ENCODE measurements at places on chromosomes 1 and 21.

- no peak for DNase-seq
These were observed 600.8 kb upstream of the CXADR start for GRCh38 chr21:16912075-16912474.

DNA sequence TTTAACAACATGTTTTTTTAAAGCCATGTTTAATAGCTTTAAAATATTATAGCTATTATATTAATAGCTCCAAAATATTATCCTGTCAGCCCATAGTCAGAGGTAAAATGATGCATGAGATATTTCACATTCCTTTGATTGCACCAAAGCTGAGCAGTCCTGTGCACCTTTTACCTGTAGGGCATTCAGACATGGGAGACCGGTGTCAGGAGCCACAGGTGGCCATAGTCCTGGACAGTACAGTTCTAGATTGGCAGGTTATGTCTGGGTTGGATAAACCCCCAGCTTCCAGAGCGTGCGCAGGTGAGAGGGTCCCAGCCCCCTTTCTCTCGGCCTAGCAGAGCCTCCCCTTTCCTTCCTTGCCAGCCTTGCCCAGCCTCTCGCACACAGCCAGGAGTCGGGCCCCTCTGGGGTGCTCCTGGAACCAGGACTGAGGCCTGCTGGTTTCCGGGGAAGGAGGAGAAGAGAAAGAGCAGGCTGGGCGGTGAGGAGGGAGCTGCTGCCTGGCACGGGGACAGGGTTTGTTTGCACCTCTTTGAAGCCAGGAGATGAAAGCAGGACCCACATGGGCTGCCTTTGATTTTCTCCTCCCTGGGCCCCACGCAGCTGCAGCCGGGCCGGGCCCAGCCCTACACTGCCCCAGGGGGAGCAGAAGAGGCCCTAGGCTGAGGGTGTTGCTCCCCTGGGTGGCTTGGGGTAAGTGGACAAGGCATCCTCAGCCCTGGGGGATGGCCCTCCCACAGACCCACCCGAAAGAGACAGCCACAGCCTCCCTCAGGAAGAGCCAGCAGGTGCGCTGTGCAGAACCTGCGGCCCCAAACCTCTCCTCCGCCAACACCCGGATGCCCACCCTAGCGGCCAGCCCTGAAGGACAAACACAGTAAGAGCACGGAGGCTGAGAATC, 75.2 kb upstream of the TARDBP start:
- DNase-seq, result peak; percentile 43

GRCh38 chr21:14072761-14073535, 137.8 kb downstream of the LIPI start:
- DNase-seq, result no peak

DNA sequence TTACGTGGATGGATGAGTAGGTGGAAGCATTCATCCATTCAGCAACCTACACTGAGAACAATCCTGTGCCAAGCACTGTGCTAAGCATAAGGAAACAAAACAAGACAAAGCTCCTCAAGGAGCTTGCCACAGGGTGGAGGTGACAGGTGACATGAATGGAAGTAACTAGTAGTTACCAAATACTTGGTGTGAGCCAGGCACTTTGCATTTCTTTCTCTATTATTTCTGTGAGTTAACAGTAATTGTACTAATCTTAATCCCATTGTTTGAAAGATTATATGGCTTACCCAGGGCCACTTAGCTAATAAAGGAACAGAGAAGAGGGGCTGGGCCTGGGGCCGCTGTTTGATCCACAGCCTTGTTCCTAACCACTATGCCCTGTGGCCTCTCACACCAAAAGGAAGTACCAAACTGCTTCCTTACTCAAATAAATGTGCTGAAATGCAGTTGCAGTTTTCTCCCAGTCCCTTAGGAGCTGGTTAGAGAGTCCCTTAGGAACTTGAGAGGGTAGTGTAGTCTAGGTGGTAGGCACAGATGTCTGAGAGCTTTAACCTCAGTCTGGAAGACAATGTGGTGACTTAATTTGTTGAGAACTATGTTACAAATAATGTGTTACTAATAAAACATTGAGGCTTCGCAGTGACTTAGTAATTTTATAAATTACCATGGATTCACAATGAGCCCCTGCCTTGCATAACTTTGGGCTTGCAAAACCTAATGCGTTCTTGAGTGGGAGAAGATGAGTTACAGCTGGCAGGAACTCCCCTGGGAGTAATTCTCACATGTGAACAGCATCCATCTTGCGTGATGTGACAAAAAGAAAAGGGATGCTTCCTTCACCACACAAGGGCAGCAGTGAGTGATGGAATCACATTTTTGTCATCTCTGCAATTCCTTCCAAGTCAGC, 69.8 kb downstream of the MPZL1 start:
- DNase-seq, result no peak

GRCh38 chr1:97646071-97646470, 274.8 kb downstream of the DPYD start:
- DNase-seq, result no peak

DNA sequence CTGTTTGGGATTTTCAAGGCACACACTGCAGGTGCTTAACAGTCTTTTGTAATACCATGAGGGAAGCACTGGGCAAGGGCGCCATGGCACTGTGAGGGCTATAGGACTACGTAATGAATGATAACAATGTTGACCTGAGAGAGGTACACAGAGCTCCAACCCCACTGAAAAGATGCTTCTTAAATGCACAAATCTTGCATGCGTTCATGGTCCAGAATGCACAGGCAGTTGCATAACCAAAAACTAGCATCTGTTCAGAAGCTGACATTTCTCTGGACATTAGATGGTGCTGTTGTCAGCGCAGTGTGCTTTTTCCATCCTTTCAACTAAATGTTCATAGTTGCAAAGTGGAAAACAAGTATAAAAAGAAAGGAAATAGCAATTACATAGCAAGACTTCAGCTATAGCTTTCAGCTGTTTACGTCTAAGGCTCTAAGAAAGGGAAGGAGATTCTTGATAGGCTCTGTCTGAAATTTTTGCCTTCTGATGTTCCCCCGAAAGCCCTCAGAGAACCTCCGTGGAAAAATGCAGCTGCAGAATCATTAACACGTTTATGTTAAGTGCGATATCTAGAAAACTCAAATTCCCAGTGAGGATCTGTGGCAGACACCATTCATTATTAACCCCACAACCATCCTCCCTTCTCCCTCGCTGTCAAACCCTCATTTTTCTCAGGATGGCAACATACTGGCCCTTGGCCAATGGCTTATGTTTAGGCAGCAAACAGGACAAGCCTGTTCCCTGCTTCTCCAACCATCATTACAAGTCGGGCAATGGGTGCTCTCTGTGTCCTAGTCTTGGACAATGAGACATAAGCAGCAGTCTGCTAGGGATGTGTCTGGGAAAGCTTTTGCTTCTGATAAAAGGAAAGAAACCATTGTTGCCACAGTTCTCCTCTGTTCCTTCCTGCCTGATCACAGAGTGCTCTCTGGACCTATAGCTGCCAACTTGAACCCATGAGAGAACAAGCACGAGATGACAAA, 8.2 kb upstream of the TARBP1 start:
- no peak for DNase-seq

- no peak for DNase-seq
These were observed 213.8 kb upstream of the TMEM51 start for GRCh38 chr1:14939527-14940284.

GRCh38 chr1:172720339-172720738, 61.4 kb downstream of the FASLG start:
- DNase-seq, result no peak

GRCh38 chr1:11518016-11518701, 39.2 kb downstream of the DISP3 start:
- DNase-seq, result no peak

- no peak for DNase-seq
These were observed 15.5 kb downstream of the FYB2 start for GRCh38 chr1:56803561-56804156.

- DNase-seq, result no peak
These were observed 47.1 kb upstream of the OLIG2 start for GRCh38 chr21:32978331-32979270.

DNA sequence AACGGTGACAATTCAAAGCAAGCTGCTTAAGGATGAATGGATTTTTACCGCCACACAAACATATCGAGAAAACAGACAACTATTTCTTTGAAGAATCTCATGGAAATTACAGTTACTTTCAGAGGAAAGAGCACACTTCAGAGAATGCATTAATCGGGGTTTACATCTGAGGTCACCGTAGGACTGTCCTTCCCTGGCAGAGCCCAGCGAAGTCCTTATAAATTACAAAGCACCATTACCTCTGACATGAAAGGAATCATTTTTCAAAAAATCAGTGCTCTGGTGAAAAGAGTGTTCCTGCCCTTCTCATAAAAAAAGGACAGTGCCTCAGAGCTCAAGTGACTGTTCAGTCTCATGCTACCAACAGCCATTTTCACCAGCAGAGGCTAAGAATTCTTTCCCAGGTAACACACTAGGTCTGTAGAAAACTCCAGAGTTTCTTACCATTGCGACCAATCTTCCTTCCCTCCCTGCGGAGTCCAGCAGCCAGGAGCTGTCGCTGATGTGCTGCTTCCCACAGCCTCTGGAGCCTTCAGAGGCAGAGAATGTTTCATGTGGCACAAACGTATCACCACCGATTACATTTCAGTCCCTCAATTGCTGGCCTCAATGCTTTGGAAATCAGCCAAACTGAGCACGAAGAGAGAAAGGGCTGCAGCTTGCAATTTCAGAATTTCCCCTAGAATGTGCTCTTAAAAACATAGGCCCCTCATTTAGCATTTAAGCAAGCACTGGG, 75.4 kb downstream of the PLD5 start:
- DNase-seq, result peak; percentile 35

DNA sequence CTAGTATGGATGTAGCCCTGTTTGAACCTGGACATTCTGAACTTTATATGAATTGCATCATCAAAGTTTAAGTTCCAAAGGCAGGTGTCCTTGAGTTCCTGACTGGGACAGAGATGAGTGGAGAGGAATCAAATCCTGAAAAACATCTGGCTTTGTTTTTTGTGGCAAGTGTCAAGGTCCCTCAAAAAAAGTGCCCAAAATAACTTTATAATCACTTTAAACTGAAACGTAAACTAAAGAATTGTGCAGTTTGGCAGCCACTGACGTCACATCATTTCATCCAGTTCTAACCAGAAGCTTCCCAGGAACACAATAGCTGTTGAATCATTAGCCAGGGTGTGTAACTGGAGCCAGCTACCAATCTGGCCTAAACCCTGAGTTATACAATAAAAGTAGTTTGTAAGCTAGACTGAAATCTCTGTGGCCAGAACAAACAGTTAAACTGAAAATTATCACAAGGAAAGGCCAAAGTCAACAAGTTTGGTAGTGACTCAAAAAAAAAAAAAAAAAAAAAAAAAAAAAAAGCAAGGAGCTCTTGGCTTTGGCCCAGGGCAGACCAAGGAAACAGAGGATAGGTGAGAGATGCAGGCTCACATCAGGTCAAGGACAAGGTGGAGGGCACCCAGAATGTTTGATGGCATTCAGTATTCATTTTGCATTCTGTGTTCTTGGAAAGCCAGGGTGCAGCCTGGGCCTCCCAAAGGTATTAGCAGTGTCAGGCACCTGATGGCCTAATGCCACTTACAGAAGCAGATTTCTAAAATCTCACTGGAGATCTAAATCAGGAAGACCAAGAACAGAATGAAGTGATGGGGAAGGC, 74.3 kb downstream of the TNFSF18 start:
- DNase-seq, result no peak

DNA sequence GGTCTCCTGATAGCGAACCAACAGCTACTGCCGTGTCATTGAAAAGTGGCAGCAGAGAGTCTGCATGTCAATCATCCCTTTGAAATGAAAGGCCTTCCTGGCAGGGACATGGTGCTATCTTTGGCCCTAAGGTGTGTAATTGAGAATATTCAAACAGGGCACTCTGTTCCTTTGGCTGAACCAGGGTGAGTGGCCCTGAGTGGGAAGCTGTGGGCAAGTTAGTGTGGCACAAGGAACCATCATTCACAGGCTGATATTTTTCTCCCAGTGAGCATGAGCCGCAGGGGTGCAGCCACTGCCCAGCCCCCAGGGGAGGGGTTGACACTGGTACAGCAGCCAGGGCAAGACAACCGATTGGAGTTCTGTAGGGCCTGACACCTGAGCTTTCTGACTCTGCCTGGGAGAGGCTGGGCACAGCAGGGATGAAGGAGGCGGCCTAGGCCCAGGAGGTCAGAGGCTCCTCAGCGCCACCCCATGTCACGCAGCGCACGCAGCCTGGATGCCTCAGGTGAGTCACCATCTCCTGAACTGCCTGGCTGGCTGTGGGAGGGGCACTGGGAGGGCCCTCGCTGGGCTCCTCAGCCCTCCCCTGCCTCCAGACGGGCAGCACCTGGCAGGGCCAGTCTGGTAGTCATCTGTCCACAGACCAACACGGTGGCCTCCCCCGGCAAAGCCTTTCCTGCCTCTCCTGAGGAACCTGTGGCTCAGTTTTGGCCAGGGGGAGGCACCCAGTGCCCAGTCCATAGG, 13.2 kb downstream of the QSOX1 start:
- DNase-seq, result no peak

GRCh38 chr1:54818461-54819194, 17.5 kb upstream of the TTC22 start:
- DNase-seq, result no peak

DNA sequence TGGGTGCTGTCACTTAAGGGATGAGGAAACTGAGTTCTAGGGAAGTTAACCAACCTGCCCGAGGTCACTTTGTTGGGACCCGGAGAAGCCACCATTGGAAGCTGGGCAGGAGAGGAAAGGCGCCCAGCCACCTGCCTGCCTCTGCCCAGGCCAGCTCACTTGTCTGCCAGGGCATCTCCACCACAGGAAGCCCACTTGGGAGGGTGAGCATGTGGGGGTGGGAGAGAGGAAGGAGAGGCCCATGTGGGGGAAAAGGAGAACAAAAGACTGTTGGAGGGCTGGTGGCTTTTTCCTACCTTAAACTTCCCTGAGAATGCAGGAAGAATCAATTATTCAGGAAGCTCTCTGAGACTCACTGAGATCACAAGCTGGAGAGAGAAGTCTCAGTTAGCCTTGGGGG, 43.8 kb upstream of the SELENON start:
- no peak for DNase-seq

- DNase-seq, result no peak
These were observed 19.3 kb upstream of the POFUT2 start for GRCh38 chr21:45306832-45307571.

DNA sequence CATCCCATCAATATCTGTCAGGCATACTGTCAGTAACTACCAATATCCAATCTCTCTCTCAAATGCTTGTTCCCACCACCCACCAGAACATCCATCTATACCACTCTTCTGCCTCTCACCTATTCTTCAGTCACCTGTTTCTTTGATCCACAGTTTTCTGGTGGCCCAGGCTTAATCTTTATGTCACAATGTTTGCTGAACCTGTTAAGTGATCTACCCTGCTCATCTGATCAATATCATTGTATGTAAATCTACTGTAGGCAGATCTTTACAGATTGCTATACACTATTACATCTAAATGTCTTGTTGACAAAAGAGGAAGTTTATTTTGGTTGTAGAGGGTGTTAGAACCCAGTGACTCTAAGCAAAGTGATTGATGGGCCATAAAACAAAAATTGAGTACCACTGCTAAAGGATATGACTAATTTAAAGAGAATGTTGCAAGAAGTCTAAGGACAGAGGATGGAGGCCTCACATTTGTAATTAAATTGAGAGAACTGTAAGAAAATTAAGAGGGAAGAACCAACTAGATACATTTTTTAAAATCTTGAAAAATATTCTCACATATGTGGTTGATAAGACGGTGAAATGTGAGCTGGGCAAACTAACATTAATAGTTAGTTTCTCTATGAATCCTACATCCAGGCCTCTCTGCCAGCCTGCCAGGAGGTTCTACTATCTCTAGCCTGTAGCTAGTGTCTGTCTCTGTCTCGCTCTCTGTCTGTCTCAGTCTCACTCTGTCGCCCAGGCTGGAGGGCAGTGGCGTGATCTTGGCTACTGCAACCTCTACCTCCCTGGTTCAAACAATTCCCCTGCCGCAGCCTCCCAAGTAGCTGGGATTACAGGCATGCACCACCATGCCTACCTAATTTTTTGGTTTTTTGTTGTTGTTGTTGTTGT, 34.1 kb downstream of the EGLN1 start:
- no peak for DNase-seq

GRCh38 chr21:42581336-42581992, 67.8 kb downstream of the SLC37A1 start:
- no peak for DNase-seq
